ENCODE measurements at places on chromosomes 12 and 14.
A peak's percentile ranks its signal among the peaks of the same experiment; 100 is the strongest.

GRCh38 chr12:56126732-56127239, 1.3 kb upstream of the ESYT1 start:
- no peak for DNase-seq

DNA sequence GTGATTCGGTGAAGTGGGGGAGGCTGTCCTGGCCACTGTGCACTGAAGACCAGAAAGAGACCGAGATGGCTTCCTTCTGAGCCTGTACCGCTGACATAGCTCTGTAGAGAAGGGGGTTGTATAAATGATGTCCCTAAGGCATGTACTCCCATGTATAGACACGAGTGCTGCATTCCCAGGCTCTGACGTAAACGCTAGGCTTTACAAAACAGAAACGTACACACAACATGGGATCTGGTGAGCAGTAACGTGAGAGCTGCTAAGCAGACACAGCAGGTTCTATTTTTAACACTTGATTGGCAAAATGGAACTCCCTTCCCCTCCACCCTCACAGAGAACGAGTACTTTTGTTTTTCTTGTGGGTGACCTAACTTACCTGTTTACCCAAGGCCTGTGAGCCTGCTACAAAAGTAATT, 35.9 kb downstream of the ACADS start:
- no peak for DNase-seq

DNA sequence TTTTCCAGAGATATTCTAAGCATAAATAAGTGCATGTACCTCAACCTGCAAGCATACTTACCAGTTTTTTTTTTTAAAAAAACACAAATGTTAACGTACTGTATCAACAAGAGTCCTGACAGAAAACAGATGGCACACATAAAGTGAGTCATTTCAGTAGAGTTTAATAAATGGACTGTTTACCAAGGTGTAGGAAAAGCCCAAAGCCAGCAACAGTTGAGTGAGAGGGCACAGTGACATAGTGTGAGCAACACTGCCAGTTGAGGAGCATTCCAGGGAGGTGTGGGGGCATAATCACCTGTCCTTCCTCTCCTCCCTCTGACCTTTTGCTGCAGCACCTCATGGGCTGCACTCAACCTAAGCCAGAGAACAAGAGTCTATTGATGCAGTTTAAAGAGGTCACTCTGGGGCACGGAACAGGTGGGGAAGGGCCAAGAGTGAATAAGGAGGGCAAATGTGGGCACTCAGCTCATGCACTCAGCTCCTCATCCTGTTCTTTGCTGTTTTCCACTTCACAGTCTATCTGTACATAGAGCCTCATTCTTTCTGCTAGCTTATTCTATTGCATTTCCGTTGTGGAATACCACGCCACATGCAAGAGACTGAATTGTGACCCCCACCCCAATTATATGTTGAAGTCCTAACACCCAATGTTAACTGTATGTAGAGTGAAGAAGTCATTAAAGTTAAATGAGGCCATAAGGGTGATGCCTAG, 29.3 kb downstream of the DHRS2 start:
- peak; percentile 27 for DNase-seq

GRCh38 chr14:99532310-99532709, 51.1 kb downstream of the CCNK start:
- no peak for DNase-seq

GRCh38 chr12:67288561-67288960, 19.4 kb downstream of the CAND1 start:
- no peak for DNase-seq

DNA sequence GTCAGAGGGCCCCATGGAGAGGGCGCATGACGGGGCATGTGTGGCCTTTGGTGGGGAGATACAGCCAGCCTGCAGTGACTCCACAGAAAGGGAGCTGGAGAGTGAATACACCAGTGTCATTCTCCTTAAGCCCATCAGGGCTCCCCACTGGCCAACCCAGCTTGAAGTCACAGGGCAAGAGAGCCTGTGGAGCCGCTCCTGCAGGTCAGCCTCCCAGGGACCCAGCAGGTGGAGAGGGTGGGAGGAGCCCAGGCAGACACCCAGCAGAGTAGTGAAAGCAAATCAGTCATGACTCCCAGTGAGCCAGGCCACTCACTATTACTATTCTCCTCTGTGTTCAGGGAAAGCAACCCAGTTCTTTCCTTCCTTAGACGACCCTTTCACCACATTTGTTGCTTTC, 110.0 kb upstream of the CPM start:
- no peak for DNase-seq

DNA sequence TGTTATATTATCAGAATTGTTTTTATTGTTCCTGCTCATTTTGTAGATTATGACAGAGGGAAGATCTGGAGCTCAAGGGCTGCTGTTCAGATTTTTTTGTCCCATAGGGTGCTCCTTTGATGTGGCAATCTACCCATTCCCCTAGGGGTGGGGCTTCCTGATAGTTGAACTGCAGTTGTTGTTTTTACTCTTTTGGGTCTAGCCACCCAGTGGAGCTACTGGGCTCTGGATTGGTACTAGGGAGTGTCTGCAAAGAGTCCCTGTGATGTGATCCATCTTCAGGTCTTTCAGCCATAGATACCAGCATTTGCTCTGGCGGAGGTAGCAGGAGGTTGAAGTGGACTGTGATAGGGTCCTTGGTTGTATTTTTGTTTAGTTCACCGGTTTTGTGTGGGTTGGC, 57.9 kb upstream of the SLCO1B1 start:
- no peak for DNase-seq

- DNase-seq, result no peak
Measured at GRCh38 chr14:99508896-99509629, 27.9 kb downstream of the CCNK start.

GRCh38 chr12:66905201-66905600, 226.3 kb upstream of the GRIP1 start:
- DNase-seq, result no peak

DNA sequence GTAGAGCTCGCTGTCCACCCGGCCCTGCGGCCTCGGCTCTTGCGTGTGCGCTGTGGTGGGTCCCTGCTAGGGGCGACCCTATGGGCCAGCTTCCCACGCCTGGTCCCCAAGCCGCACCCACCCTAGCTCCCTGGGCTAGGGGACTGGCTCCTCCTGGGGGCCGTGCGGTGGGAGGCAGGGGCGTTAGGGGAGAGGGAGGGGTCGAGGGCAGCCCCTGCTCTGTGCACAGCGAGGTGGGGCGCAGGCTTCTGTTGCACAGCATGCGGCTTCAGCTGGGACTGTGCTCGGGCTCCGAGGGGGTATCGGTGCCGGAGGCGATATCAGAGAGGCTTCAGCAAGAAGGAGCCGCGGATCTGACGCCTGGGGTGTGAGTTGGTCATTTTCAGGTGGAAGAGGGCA, 86.1 kb downstream of the ALG10 start:
- no peak for DNase-seq

GRCh38 chr14:32059702-32060101, 17.4 kb upstream of the ARHGAP5 start:
- DNase-seq, result no peak

- no peak for DNase-seq
Measured at GRCh38 chr12:12987421-12987820, 12.6 kb downstream of the HEBP1 start.

DNA sequence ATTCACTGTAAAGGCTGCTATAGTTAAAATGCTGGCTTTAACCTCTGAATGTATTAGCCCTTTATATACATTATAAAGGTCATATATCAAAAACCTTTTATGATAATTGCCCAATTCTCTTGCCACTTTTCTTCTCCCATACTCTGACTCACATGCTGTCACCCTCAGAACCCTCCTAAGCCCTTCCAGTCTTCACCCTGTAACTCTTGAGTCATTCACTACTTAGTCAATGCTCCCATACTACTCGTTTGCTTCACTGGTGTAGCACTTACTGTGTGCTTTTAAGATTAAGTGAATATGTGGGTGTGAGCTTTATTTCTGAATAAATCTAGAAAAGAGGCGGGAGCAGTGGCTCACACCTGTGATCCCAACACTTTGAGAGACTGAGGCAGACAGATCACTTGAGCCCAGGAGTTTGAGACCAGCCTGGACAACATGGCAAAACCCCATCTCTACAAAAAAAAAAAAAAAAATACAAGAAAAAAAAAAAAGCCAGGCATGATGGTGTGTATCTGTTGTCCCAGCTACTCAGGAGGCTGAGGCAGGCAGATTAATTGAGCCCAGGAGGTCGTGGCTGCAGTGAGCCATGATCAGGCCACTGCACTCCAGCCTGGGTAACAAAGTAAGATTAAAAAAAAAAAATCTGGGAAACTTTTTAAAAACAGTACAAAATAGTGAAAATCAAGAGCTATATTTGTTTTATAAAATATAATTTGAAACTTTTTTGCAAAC, 37.6 kb downstream of the SPATA7 start:
- DNase-seq, result no peak

- peak; percentile 97 for DNase-seq
Measured at GRCh38 chr12:4276524-4277204, 3.1 kb downstream of the CCND2 start.

GRCh38 chr14:100432652-100433427, 109.7 kb downstream of the SLC25A47 start:
- DNase-seq, result no peak

DNA sequence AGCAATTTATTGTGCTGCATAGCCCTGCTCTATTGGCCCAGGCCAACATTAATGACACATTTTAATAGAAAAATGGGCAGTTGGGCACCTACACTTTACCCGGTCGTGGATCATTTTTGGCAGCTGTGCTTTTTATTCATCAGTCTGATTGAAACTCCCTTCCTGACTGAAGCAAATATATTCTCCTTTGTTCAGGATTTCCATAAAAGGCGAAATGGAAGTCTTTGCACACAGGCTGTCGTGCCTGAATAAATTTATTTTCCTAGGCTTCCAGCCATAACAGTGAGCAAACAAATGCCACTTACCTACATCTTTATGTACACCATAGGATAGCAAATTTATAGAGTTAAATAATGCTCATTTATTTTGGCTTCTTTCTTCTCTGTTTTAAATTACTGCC, 480.7 kb upstream of the DCN start:
- no peak for DNase-seq

DNA sequence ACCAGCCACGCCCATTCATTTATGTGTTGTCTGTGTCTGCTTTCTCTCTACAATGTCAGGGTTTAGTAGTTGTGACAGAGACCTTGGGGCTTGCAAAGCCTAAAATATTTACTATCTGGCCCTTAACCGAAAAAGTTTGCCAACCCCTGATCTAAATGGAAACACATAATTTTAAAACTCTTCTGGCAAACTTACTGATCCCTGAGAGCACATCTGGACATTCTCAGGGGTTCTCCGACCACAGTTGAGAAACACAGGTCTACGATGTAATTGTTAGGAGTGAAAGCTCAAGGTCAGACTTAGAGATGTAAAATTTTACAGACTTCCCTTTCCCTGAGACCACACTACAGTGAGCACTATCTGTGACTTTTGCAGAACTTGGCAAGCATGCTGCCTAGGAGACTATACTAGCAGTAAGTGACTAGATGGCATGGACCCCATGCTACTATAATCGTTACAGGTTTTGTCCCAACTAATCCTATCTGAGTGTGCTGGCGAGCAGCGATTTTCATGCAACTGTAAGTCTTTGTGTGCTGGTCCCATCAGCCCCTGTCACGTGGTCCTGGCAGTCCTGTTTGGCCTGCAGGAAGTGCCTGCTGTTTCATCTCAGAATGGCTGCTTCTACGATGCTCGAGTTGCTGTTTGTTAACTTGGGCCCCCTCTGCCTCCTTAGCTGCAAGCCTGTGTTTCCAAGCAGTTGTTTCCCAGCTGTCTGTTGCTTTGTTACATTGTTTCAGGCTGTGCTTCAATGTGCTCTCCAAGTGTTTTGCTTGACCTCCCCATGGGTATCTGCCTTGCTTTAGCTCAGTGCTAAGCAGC, 21.6 kb downstream of the TMTC2 start:
- DNase-seq, result no peak

GRCh38 chr12:115349711-115350110, 665.7 kb upstream of the TBX3 start:
- no peak for DNase-seq
